Substantia nigra (tissue), 51 donors: ENCODE measurements at places on chromosomes 6 and 20.

DNA sequence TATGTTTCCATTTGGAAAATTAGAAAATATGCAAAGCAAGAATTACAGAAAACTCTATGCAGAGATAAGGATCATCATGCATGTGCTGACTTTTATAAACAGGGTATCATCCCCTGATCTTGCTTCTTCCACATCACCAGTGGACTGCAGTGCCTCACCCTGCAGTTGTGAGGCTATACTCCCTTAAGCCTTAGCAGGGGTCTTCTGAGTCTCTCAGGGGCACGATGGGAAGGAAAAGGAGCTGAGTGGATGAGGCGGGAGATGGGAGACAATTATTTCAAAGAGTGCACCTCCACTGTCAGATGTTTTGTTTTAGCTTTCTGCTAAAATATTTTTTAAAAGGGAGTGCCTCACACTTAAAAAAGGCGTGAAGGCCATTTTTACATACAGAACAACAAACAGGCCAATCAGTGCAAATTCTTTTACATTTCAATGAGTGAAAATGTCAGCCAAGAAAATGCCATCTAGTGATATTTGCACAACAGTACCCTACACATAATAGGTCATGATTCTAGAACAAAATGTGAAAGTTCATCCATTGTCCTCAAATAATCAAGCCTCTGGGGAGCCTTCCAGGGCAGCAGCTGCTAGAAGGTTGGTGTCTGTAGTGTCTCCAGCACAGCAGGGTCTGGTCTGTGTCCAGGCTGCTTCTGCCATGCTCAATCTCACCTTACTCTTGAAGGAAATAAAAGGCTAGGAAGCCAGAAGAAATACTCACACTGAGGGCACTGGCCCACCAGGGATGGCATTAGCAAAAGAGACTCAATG lies 13.2 kb upstream of the SERPINB9 start:
- no peak for DNase-seq

GRCh38 chr6:152267967-152268845 lies 369.0 kb downstream of the SYNE1 start:
- no peak for DNase-seq

DNA sequence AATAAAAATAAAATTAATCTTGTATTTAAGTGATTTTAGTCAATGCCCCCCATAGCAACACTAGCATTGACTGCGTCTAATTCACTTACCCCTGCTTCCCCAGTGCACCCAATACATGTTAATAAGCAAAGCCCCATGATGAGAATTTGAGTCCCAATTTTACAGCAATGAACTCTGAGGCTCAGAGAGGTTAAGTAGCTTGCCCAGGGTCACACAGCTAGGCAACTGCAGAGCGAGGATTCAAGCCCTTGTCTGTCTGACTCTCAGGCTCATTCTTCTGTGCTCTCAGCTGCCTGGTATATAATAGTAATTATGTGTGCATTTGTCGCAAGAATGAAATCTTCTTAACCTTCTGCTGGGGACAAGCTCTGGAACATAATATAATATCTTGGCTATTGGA lies 8.5 kb downstream of the PABPC1L start:
- DNase-seq, result no peak

GRCh38 chr6:25995507-25995906 lies 32.9 kb downstream of the TRIM38 start:
- no peak for DNase-seq

DNA sequence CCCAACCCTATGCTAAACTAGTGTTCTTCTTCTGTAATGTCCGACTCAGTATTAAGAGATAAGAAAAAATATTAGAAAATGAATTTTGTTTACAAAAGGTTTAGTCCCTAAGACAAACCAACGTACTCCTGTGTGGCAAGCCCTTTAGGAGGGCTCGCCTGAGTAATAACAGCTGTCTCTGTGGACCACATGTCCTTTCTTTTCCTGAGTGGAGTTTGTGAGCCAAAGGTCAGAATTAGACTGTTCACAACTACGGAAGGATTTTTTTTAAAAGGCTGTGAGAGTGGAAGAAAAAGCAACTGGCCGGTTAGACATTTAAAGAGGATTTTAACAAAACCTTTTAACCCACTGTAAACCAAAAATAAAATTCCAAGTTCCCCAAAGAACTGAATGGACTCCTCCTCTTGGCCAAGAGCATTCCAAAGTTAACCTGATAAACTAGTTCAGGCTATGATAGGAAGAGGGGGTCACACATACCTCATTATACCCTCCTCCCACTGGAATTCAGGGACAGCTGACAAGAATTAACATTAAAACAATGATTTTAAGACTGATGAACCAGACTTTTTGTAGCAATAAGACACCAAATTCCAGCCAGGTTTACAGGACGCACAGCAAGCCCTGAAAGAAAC lies 43.5 kb downstream of the FAM184A start:
- DNase-seq, result no peak

DNA sequence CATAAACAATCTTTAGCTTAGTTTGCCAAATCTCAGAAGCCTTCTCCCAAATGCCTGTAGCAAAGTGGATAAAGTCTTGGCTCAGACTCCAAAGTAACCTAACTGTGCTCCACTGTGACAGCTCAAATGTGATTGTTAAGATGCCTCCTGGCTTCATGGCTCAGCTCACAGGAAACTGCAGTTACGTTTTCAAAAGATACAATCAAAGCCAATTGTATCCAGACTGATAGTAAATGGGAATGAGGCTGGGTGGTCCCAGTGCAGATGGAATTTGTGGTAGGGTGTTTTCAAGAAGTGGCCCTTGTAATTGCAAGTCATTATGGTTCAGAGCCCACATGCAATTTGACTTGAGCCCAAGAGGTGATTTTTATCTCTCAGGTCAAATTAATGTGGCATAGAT lies 151.2 kb upstream of the TAB2 start:
- DNase-seq, result no peak

- DNase-seq, result no peak
These were observed 103.0 kb upstream of the KCNK16 start for GRCh38 chr6:39425346-39426072.

DNA sequence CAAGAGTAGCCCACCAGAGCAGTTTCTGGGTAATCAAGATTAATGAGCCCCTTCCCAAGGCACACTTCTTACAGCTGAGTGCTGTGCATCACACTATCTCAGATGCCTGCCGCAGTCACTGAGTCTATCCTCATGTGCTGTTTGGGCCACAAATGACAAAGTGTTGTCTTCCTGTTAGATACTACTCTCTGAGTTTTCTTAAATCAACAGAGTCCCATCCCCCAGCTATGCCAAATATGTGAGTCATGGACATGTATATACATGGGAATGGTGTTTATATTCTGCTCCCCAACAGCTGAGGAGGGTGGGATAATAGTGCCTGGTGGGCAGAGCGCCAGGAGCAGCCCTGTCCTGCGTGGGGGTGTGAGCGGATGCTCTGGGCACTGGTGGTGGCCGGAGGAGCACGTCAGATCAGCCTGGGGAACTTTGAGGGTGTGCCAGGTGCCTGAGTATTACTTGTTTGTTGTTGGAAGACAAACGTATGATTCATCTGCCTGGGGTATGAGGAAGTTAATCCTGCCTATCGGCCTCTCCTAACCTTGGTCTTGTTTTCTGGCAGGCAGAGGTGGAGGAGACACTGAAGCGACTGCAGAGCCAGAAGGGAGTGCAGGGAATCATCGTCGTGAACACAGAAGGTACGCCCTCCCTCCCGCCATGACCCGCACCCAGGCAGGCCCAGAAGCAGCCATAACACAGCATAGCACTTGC lies 9.6 kb downstream of the DYNLRB1 start:
- peak; percentile 60 for DNase-seq

GRCh38 chr6:155980768-155981079 lies 525.1 kb upstream of the NOX3 start:
- no peak for DNase-seq

DNA sequence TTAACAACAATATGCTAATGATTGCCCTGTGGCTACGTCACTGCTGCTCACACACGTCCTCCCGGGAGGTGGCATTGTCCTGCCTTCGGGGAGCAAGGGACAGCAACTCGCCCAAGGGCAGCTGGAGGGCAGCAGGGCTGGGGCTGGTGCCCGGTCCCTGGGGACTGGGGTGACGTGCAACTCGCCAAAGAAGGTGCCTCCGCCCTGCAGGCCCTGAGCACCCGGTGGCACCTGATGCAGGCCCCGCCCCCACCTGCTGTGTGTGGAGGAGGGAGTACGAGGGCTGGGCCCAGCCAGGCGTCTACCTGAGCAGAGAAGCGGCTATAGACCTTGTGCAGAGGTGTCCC lies 64.8 kb upstream of the SLCO4A1 start:
- DNase-seq, result no peak

DNA sequence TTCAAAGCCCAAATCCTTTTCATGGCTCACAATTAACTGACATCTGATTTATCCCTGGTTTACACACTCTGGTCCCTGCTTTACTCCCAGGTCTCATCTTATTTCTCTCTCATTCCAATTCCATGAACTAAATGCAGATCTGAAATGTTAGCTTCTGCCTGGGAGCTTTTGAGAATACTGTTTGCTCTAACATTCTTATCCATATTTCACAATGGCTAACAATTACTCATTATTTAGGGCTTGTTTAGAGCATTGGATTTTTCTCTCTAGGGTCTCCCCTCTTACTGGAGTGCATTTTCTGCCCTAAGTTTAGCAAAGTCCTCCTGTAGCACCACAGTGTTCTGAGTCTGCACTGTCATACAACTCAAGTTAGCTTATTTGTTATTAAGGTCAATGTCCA lies 121.5 kb upstream of the HCRTR2 start:
- DNase-seq, result no peak

DNA sequence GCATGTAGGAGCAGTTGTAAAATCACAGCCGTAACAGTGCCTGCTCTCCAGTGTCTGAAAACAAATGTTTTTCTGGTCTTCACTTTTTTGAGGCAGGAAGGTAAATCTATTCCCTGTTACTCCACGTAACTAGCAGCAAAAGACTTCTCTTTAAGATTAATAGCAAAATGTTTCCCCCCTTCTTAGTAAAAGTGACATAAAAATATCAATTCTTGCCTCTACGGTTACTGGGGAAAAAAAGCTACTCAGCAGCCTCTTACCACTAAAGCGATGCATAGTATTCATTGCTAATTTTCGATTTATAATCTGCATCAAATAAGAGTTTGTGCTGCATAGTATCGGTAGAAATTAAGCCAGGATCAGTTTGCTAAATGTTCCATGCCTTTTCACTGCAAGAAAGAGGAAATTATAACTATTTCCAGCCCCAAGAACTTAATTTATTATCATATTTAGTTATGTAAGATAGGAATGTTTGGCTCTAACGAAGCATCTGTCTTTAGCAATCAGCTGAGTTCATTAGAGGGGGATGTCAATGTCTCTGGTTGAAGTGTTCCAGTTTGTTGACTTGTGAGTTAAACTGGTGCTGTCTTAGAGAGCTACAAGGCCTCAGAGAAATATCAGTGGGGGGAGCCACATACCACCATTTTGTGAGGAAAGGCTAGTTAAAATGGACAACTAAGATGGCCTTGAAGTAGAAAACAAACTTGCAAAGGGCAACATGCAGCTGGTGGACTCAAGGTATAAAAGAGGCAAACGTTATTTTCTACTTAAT lies 617 bp upstream of the TSPYL1 start:
- DNase-seq, result no peak

DNA sequence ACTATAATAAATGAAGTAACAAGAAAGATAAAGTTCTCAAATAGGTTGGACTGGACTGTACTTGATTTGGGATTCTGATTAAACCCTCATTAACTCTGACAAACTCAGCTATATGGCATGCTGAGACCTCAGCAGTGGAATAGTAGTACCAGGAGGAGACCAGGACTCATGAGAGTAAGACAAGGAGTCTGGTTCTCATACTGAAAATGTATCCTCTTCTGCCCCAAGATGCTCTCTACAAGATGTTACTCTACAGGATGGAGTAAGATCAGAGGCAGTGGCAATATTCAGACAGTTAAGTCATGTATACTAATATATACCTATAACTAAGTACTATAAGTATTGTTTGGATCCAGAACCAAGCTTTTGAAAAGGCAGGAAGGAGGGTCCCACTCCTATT lies 31.9 kb upstream of the SYNCRIP start:
- DNase-seq, result no peak

DNA sequence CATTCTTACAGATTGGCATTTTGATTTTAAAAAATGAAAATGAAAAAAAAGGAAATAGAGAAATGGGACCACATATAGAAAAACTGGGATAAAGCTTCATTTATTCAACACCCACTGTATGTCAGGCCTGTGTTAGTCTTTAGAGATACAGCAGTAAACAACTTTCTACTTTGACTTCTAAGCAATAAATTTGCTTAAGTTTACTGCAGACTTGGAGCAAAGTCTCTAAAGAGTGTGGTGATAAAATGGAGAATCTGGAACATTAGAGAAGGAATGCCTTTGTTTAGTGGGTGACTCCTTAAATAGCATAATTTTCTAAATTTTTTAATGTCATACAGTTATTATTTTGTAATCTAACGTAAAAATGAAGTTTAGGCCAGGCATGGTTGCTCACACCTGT lies 80.7 kb upstream of the CNKSR3 start:
- no peak for DNase-seq

- DNase-seq, result no peak
These were observed 182.5 kb downstream of the SYNDIG1 start for GRCh38 chr20:24651976-24652345.
